Stimulated activated CD4-positive, alpha-beta T cell treated with anti-CD3 and anti-CD28 coated beads, Interleukin-1b, Interleukin-23, amount 100 ng/mL, for 48 hours (primary cell): ENCODE measurements at places on chromosomes 5 and 9.

GRCh38 chr5:79973511-79973910 is 17.6 kb downstream of the MTX3 start:
- no peak for DNase-seq

- no peak for DNase-seq
Observed at GRCh38 chr9:93578844-93579243, 2.5 kb downstream of the PHF2 start.

GRCh38 chr5:132376694-132377641 is 7.5 kb downstream of the SLC22A5 start:
- no peak for DNase-seq

DNA sequence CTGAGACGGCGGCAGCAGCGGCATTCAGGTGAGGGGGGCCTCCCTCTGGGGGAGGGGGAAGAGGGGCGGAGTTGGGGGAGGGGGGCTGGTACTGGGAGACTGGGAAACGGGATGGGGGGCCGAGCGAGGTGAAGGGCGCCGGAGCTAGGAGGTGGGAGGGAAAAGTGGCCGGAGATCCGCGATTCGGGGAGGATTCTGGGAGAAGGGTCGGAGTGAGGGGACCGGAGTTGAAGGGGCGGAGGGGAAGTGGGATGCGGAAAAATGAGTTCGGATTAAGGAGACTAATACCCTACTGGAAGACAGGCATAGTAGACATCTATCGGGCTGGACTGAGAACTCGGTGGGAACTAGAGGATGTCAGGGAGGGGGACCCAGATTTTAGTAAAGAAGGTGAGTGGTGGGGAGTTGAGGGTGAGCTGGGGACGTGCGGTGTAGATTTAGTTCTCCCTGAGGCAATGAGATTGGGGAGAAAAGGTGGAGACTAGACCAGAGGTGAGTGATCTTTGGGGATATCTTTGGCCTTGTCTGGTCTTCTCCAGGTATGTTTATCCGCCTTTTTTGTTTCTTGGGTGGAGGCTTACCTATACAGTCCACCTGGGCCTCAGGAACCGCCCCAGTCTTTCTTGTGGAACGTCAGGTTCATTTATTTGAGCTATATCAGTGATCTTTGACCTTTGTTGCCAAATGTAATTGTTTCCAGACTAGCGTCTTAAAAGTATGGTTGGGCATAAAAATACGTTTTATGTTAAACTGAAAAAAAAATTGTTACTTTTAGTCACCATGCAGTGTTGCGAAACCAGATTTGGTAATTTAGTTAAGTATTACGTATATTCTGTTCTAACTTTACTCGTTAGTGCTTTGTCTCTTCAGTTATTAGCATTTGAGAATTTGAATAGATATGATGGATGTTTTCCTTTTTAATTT is 632 bp downstream of the UBAP1 start:
- DNase-seq: no peak

DNA sequence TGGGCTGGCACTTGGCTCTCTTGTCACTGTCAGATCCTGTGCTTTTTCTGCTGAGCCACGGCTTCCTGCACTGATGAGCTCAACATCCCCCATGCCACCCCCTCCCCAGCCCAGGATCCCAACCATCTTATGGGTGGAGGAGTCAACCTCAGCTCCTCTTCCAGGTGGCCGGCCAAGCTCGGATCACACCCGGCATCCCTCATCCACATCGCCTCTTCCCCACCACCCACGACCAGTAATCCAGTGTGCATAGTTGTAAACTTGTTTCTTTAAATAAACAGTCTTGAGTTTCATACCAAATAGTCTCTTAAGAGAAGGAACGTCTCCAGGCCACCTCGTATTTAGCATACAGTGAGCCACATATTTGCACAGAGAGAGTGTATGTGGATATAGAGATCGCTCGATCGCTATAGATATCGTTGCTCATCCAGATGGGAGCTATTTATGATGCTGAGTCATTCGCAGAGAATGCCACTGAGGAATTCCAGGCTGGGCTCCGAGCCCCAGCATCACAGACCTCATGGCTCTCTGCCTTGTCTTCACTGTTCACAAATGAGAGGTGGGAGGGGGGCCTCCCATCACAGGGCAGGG is 61.8 kb upstream of the CPLX2 start:
- no peak for DNase-seq

- DNase-seq: no peak
Observed at GRCh38 chr9:96333958-96334357, 32.0 kb upstream of the HSD17B3 start.
